ENCODE measurements at places on chromosomes 2 and 18.

DNA sequence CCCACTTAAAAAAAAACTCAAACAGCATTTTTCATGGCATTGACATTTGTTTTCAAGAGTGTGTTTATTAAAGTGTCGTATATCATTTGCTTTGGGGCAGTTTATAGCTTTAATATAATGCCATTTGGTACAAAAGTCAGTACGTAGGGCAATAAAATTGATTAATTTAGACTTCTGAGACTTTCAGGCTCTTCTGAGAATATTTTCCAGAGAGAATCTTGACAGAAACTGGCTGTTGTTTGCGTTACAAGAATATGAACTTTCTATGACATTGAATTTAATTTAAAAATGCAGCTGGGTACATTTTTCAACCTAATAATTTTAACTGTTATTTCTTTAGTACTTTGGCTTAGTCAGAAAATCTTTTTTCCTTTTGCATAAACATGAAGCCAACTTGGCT lies 98.9 kb downstream of the RNF144A start:
- no peak for DNase-seq

- no peak for DNase-seq
These were observed 243.8 kb downstream of the TSN start for GRCh38 chr2:121999264-121999663.

GRCh38 chr2:11997142-11997541 lies 250.7 kb downstream of the LPIN1 start:
- no peak for DNase-seq

DNA sequence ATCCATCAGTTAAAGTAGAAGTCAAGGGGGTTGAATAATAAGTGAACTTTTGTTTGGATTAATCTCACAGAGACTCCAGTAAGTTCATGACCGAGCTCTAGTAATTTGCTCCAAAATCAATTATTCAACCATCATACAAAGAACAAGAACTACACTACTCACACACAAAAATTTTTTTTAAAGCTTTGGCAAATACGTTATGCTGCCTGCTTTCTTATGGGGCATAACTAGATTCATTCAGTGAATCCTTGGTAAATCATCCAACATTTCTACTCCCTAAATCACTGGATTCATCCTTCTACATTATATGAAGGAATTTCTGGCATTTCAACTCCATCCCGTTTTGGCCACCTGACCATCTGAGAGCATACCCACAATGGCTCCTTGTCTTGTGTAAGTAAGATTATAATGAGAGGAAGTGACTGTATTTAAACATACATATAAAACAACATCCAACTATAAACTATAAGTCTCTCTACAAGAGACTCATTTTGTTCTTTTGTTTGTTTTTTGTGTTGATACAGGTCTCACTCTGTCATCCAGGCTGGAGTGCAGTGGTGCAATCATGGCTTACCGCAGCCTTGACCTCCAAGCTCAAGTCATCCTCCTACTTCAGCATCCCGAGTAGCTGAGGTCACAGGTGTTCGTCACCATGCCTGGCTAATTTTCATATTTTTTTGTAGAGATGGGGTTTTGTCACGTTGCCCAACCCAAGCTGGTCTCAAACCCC lies 144.2 kb upstream of the LRRTM4 start:
- DNase-seq = no peak

- DNase-seq = no peak
These were observed 28.8 kb downstream of the ADAM23 start for GRCh38 chr2:206472094-206472493.

- DNase-seq = no peak
These were observed 134.6 kb downstream of the BABAM2 start for GRCh38 chr2:28025123-28025522.

DNA sequence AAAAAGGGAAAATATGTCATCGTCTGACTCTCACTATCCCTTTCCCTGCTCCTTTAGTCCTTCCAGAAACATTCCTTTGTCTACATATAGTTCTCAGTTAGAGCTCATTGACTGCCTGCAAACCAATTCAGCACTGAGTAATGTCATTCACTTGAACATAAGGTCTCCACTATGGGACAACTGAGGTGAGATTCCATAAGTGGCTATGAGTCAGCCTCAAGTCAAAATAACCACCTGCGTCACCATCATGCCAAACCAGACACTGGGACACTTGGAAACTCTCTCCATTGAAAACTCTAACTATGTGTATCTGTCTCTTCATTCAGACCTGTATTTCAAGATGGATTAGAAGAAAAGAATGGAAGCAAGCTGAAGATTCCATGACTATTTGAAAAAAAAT lies 878.0 kb upstream of the PIK3C3 start:
- DNase-seq = no peak

DNA sequence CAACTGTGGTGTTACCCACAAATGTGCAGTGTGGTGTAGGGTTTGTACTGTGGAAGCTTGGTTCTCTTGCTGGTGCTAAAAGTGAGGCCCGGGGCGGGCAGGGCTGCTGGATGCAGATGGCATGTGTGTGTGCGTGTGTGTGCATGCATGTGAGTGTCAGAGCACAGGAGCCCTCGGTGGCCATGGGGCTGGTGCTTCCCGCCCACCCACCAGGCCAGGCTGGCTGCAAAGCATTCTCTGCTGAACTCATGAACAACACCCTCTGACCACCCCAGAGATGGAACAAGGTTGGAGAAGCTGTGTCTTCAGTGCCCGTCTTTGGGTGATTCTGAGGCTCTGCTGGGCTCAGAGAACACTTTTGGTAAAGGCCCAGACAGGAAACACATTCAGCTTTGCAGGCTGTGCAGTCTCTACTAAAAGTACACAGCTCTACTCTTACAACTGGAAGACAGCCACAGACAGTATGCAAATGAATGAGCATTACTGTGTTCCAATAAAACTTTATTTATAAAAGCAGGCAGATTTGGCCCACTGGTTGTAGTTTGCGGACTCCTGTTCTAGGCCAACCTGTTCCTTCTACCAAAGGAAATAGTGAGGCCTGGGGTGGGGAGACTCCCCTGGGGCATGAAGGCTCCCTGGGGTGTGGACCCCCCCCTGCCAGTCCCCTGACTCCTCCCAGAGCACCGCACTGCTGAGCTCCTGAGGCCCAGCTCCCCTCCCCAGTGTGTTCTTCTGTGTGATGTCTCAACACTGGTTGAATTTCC lies 225.3 kb upstream of the HDAC4 start:
- no peak for DNase-seq

DNA sequence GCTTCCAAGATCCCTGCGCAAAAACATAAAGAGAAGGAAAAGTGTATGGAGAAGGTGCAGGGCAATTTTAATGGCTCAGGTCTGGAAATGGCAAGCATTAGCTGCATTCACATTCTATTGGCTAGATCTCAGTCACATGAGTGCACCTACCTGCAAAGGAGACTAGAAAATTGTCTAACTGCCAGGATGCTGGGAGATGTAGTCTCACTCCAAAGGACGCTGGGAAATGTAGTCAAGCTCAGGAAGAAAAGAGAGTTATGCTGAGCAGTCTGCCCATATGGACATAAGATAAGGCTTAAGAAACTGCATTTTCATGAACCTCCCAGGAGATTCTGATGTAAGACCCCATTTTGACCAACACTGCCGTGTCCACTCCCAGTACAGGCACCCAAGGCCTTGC lies 9.5 kb upstream of the KLHL29 start:
- no peak for DNase-seq

- no peak for DNase-seq
These were observed 855.2 kb upstream of the ID2 start for GRCh38 chr2:7826656-7827055.

DNA sequence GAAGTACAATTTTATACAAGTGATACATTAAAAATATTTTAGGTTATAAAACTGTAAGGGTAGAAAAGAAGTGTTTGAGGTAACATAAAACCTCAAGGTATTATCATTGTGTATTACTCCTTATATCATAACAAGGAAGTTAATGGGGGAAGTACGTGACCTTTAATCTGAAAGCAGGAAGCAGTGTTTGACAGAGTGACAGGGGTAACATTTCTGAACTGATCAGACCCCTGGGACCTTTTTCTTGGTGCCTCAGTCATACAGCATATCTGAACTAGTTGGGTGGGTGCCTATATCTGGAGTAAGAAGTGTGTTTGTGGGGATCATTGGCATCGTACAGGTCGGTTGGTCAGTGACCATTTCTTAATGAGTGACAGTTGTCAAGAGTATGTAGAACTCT lies 43.0 kb downstream of the MALT1 start:
- DNase-seq = peak; percentile 19

GRCh38 chr2:47177043-47177565 lies 22.0 kb upstream of the STPG4 start:
- DNase-seq = no peak

DNA sequence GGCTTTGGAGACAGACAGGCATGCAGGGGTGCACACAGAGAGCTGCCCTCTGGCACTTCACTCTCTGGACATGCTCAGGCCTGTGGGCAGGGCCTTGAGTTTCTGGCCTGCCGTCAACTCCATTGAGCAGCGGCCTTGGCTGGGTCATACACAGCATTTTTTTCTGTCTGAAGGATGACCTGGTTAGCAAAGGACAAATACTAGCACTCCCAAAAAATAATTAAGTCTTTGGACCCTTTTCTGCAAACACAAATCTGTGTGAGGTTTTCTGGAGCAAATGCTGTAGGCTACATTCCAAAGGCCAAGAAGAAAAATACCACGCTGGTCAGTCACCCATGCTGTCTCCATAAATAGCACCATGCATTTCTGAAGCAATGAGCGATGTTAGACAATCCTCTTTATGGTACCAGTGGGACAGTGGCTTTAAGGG lies 124.7 kb upstream of the CTAGE1 start:
- no peak for DNase-seq

DNA sequence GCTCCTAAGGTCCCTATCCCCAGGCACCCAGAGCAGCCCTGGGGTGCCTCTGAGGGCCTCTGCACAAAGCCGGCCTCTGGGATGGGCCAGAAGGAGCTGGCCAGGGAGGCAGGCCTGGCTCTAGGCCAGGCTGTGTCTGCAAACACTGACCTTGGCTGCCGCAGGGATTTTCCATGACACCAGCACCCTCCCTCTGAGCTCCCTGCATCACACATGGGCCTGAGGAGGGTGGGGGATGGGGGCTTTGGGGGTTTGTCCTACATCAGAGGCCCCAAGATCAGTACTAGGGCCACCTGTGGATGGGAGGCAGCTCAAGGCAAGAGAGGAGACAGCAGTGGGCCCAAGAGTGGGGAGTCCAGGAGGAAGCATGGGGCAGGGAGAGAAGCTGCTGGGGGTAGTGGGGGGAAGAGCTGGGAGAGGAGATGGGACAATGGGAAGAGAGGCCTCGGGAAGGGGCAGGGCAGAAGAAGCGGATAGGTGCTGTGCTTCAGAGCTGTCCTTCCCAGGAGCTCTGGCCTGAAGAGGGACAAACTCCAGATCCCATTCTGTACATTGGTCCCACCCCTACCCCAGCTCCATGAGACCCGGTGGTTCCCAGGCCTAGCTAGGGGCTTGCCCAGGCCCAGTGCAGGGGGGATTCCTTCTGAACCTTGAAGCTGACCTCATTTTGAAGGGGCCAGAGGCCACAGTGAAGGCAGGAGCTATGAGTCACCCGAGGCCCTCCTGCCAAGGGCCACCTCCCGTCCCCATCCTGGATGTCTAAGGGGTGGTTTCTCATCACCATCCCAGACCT lies 28.0 kb downstream of the KCNK3 start:
- no peak for DNase-seq

- no peak for DNase-seq
These were observed 362.3 kb upstream of the KCNJ3 start for GRCh38 chr2:154336201-154336600.

DNA sequence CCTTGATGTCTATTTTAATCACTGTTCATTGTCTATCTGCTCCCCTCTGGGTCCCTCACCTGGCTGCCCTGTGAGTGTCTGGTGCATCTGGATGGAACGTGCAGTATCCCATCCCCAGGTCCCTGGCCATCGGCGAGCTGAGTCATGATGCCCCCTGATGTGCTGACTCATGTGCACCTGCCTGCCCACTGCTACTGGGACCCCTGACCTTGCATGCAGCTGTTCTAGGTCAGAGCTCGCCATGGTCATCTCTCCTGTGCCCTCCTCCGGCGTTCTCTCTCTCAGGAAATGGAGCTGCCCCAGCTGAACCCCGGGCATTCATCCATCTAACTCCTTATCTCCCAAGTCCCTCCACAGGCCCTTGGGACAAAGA lies 516.2 kb upstream of the HS6ST1 start:
- no peak for DNase-seq

GRCh38 chr18:23311351-23312121 lies 141.6 kb upstream of the RIOK3 start:
- no peak for DNase-seq

DNA sequence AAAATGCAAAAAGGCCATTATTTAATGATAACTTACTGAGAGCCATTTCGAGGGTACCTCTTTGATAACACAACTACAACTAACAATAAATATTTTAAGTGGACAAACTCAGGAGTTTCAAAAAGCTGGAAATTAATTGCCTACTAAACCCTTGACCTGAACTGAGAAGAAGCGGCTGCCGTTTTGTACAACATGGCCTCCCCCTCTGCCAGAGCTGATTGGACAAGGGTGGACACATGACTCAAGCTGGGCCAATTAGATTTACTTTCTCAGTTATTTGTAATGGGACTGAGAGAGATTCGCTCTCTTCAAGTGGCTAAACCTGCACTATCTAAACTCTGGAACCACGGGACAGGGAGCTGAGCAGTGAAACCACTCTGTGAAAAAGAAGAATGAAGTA lies 135.9 kb upstream of the SERPINE2 start:
- DNase-seq = no peak

- DNase-seq = no peak
These were observed 199.6 kb downstream of the MGAT5 start for GRCh38 chr2:134453476-134453875.

- DNase-seq = peak; percentile 62
These were observed 46.5 kb downstream of the UNC50 start for GRCh38 chr2:98654699-98655495.
